WTC11 (cell line): ENCODE measurements at places on chromosomes 4 and X.

- no peak for DNase-seq
Measured at GRCh38 chrX:44401151-44401550, 57.7 kb upstream of the EFHC2 start.

DNA sequence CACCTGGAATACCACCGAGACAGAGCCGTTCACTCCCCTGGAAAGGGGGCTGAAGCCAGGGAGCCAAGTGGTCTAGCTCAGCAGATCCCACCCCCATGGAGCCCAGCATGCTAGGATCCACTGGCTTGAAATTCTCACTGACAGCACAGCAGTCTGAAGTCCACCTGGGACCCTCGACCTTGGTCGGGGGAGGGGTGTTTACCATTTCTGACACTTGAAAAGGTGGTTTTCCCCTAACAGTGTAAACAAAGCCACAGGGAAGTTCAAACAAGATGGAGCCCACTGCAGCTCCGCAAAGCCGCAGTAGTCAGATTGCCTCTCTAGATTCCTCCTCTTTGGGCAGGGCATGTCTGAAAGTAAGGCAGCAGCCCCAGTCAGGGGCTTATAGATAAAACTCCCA, 243.2 kb downstream of the RASL11B start:
- DNase-seq: no peak

- no peak for DNase-seq
Measured at GRCh38 chr4:16669036-16669435, 229.4 kb downstream of the LDB2 start.

DNA sequence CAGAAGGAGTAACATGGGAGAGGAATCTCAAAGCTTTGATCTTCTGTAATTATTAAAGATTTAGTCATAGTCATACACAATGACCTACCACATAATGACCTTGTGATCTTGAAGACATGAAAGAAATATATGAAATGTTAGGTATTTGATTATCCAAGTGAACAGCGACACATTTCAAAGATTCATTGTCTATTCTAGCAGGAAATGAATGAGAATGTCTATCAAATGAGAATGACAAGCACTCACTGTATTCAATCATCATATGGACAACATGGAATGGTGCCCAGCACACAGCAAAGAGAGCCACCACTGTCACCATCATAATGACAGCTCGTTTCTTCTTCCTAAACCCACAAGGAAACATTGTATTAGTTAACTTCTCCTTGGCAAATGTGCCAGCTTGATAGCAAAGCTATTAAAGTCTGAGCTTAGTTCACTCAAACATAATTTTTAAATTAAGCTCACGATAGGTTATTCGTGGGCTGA, 50.6 kb downstream of the QRFPR start:
- DNase-seq: no peak

GRCh38 chrX:24027985-24028384, 999 bp upstream of the KLHL15 start:
- DNase-seq: no peak

DNA sequence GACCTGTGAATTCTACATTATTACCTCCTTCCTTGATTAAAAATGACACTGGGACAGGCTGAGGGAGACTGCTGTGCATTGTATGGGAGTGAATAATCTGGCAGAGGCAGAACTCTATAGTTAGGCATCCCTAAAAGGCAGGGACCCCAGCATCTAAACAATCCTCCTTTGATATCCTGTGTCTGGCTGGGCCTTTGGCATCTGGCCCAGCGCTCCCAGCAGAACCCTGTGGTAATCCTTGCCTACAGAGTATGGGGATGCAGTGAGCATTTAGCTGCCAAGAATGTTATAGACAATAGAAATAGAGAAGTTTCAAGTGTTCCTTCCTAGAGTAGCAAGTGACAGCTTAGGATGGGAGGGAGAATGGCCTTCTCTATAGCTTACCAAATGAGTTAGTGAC, 38.5 kb downstream of the ZCCHC12 start:
- DNase-seq: no peak

- DNase-seq: no peak
Measured at GRCh38 chr4:4247696-4248028, 361 bp downstream of the TMEM128 start.

GRCh38 chrX:16971694-16972093, 25.2 kb downstream of the REPS2 start:
- no peak for DNase-seq

DNA sequence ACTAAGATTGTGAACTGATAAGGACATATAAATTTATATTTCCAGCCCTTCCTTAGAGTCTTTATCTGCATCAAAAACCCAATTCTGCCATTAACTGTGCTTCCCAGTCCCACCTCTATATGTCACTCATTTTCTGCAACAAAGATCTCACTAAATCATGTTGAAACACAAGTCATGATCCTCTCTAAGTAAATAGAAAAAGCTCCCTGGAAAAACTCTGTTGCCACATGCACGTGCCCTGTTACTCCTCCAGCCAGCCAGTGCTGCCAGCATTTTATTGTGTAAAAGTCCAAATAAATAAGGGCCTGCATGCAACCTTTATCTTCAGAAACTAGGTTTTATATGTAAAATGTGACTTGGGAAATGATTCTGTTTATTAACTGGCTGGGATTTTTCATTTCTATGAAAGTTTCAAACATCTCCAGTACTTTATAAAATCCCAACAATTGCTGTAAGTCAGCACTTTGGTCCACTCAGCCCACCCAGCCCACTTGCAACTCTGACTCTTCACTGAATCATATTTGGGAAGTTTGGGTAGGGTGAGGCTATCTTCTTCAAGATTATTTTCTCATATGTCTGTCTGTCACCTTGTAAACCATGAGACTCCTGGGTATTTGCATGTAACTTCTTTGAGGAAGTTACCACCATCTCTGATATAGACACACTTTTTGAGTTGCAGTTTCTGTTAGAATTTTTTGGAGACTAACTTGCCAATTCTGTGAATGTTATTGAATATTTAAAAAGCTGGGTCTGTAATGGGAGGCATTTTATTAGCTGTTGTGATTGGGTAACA, 40.0 kb upstream of the SMARCA5 start:
- no peak for DNase-seq

DNA sequence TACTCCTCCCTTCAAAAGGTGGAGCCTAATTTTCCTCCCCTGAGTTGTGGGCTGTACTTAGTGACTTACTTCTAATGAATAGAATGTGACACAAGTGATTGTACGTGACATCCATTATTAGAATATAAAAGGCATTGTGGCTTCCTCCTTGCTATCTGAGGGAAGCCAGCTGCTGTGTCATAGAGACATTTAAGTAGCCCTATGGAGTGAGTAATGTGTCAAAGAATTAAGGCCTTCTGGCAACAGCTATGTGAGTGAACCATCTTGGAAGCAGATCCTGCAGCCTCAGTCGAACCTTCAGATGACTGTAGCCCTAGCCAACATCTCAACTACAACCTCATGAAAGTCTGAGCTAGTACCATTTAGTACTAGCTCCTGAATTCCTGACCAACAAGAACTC, 76.1 kb downstream of the BCOR start:
- DNase-seq: no peak

- DNase-seq: peak; percentile 32
Measured at GRCh38 chrX:119539872-119540271, 25.3 kb downstream of the STEEP1 start.

DNA sequence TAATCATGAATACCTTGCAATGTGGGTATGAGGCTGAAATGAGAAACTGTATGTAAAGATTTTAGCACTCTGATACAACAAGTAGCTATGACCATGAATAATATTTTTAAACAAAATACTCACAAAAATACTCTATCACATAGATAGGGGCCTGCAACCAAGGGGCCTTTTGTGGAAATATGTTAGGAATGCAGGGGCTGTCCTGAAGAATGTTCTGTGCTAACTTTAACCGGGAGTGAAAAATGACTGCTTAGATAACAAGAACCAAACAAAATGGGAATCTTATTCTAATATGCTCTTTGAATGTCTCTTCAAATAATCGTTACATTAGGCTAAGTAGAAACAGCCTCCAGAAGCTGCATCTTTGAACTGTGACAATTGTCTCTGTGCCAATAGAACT, 37.9 kb upstream of the GYPA start:
- DNase-seq: no peak

DNA sequence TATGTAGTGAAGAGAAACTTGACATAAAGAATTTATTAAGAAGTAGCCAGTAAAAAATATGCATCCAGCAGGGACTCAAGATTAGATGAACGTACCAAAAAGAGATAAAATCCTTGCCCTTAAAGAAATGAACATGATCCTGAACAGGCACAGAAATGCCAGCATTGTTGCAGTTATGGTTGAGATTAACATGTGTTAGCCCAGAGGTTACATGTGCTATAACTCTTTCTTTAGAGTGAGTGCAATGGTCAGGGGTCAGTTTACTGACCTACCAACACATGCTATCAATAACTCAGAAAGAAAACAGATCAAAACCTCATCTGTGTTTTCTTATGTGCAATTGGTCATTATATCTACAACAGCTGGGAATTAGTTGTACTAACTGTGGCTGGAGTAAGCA, 166.1 kb upstream of the NDST3 start:
- no peak for DNase-seq

GRCh38 chr4:67873116-67873515, 10.7 kb downstream of the TMPRSS11D start:
- no peak for DNase-seq

GRCh38 chr4:4880492-4880891, 21.0 kb downstream of the MSX1 start:
- DNase-seq: no peak

DNA sequence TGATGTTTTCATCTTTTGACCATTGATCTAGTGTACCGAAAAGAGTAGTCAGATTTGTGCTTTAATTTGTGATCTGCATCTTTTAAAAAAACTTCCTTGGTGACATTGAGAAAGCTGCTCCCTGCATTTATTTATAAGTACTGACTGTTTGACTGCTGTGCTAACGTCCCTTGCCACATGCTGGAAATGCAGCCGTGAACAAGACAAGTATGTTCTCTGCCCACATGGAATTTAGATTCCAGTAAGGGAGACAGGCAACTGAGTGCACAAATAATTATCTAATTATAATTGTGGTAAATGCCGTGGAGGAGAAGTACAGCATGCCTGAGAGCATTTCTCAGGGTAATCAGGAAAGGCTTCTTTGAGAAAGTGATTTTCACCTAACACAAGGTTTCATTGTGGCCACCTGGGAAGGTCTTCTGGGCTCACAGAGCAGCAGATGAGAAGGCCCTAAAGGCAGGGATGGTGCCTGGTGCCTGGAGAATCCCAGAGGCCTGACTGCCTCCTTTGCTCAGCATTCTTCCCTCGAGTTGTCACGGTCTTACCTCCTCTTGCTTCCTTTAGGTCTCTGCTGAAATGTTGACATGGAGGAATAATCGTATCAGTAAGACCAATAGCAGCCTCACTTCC, 55.8 kb downstream of the PTTG2 start:
- DNase-seq: no peak
